GM04503 (cell line): ENCODE measurements at places on chromosomes 6 and 20.
A peak's percentile ranks its signal among the peaks of the same experiment; 100 is the strongest.

- no peak for DNase-seq
Measured at GRCh38 chr20:40646361-40646760, 42.7 kb downstream of the MAFB start.

DNA sequence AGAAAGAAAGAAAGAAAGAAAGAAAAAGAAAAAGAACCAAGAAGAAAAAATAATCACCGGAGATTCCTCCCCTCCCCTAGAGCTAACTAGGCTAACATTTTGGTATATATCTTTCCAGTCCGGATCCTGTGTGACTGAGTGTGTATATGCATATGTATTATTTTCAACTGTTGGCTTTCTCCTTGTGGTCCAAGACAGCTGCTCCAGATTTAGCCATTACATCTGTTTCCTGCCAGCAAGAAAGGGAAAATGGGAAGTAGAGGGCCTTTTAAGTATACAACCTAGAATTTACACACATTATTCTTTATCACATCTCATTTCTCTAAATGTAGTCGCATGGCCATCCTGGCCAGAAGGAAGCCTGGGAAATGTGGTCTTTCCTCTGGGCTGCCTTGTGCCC is 15.2 kb downstream of the SLC52A3 start:
- DNase-seq: no peak

GRCh38 chr6:128346569-128346968 is 173.8 kb downstream of the PTPRK start:
- no peak for DNase-seq

DNA sequence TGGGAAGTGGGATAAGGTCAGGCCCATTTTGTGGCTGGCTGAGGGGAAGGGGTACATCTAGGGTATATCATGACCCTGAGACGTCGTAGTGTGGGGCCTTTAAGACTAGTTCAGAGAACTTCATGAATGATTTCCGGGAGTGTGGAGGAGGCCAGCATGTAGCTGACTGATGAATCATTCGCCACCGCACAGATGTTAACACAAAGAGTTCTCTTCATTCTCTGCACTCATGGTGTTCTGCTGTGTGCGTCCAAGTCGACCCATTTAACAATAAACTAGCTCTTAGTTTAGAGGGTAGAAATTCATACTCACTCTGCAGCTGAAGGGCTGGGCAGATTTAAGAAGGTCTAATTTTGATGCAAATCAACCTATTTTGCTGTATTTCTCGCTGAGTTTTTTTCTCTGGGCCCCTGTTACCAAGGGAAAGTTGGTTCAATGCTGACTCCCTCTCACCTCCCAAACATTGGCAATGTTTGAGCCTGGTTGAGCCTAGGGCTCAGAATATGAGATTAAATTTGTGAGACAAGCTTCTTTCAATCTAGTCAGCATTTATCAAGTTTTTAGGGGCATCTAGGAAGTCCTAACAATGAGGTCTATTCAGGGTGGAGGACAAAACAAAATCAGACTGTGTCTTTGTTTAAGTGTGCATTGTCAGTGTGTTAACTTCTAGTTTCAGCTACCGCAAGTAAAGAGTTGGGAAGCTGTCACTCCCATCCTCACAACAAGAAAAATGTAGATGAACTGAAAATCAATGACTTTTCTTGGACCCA is 106.8 kb upstream of the CBLN4 start:
- DNase-seq: no peak

- peak; percentile 49 for DNase-seq
Measured at GRCh38 chr6:15628499-15629131, 34.2 kb downstream of the DTNBP1 start.

DNA sequence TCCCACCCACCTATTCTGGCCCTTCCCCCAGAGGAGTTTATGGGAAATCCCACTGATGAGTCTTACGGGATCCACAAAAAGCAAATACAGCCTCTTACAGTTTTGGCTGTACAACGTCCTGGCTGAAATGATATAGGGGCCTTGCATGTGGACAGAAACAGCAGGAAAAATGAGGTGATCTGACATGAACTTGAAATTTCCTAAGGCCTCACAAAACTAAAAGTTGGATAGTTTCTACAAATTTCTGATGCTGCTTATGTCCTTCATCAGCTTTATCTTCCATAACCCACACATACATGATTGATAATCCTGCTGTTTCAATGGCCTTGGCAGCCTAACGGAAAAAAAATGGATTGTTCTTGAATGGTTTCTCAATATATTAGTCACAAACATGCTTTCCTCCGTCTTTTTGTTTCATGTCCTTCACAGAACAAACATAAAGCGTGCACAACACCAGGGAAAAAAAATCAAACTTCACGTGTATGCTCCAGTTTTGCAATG is 118.8 kb downstream of the BMP5 start:
- no peak for DNase-seq

GRCh38 chr6:109239651-109240321 is 142.5 kb downstream of the CD164 start:
- no peak for DNase-seq

- peak; percentile 41 for DNase-seq
Measured at GRCh38 chr6:82906951-82907350, 158.7 kb downstream of the UBE3D start.

DNA sequence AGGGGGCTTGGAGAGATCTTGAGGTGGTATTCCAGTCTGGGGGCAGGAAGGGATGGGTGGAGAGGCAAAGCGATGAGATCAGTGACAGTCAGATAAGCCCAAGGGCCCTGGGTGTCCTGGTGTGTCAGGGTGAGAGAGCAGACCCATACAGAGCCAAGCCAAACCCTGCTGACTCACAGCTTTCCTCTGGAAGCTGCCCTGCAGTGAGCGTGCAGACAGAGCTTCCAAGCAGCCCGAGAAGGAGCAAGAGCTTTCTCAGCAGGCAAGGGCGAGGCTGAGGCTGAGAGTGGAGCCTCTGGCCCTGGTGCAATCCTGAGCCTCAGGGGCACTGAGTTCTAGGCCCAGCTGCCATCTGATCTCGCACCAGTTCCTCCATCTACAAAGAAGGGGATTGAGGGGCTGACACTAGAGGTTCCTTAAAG is 91.1 kb upstream of the HIVEP1 start:
- peak; percentile 89 for DNase-seq

DNA sequence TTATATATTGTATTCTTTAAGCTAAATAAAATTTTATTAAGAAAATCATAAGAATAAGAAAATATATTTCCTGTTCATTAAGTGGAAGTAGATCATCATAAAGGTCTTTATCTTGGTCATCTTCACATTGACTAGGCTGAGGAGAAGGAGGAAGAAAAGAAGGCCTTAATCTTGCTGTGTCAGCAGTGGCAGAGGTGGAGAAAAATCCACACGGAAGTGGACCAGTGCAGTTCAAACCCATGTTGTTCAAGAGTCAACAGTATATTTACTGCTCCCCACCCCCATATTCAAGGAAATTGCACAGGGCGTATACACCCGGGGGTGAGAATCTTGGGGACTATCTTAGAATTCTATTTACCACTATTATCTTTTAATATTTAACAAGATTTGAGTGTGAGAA is 178.6 kb upstream of the SCGN start:
- DNase-seq: no peak

DNA sequence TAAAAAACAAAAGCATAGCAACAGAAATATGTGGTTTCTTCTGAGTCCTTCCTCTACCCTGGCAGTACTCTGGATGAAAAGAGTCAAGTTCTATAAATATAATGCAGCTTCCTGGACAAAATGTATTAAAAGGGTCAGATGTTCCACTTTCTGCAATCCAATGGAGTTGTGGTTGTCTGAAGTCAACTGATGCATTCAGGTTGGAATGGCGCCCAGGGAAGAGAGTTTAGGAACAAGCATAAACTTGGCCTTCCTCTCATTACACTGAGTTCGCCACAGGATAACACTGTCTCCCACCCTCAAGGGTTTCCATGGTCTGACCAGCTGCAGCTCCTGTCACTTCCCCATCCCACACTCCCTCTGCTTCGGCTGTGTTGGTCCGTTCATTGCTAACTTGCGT is 66.4 kb downstream of the PLEKHG1 start:
- no peak for DNase-seq

DNA sequence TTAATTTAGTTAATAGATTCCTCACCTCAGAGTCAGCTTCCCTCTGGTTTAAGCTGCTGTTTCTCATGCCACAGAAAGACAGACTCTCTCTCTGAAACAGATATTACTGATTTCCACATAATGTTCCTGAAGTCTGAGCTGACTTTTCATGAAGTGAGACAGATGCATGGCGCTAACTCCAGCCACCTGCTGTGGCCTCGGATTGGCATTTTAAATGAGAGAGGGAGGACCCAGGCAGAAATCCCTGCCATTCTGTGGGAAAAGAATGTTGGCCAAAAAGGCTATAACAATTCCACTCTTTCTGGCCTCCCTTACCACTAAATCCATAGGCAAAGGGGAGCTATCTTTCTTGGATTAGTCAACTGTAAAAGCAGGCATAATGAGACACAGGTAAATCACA is 354.1 kb upstream of the CDH4 start:
- DNase-seq: no peak

- DNase-seq: no peak
Measured at GRCh38 chr6:75493400-75494064, at the start of gene FILIP1. Gene FILIP1, minus strand, starts transcription at chr6:75493800. Its CDS starts 78,828 bp downstream, at chr6:75414972.

DNA sequence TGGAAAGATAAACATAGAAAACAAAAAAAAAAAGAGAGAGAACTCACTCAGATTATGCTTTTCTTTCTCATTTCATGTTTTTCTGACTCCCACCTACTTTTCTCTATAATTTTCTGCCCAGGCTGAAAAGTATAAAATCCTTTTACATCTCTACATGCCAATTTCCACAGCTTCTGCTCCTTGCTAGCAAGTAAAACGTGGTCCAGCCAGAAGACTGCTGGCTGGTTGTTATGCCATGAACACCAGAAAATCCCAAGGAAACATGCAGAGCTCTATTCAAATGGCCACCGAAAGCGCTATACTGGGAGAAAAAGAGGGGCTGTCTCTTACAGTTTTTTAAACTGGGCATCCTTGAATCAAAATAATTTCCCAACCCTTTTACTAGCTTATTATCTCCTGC is 512.8 kb upstream of the ID4 start:
- DNase-seq: no peak

GRCh38 chr6:79670789-79671188 is 39.7 kb downstream of the SH3BGRL2 start:
- DNase-seq: no peak

GRCh38 chr6:17091122-17091521 is 10.7 kb upstream of the STMND1 start:
- DNase-seq: no peak

GRCh38 chr6:145836772-145837171 is 22.2 kb upstream of the FBXO30 start:
- DNase-seq: no peak

DNA sequence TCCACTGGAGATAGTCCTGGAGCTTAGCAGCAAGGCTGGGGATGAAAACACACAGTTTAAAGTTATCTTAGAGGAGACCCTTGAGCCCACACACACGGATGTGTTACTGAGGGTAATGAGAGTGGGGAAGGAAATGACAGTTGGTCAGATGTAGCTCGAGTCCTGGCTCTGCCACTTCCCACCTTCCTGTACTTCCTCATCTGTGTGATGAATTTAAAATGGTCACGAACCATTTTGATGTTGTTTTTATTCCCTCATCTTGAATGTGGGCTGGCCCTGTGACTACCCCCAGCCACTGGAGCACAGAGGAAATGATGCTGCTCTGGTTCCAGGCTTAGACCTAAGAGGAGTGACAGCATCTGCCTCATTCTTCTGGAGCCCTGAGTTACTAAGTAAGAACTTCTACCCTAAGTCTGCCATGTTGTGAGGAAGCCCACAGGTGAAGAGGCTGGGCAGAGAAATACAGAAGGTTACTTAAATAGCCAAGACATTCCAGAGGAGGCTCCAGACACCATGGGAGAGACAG is 141.2 kb downstream of the NRN1 start:
- DNase-seq: no peak

DNA sequence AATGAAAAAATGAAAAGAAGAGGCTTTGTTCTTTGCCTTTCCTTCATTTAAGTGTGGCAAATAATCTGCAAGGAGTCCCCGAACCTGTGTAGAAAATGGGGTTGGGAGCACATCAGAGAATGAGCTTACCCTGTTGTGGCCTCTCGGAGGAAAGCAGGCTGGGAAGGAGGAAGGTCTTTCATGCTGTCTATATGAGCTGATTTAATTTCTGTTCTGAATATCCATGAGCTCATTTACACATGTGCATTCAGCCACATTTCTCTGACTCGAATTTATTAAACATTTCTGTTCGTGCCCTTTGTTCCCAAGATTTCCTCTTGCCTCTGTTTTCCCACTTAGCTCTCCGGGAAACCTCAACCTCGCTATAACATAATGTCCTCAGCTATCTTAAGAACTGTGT is 584.4 kb upstream of the CDH4 start:
- DNase-seq: no peak

GRCh38 chr20:33160681-33161080 is 7.3 kb upstream of the BPIFA2 start:
- DNase-seq: no peak

GRCh38 chr20:51553897-51554486 is 11.5 kb upstream of the NFATC2 start:
- no peak for DNase-seq

GRCh38 chr6:98839781-98840361 is 5.5 kb downstream of the POU3F2 start:
- no peak for DNase-seq

DNA sequence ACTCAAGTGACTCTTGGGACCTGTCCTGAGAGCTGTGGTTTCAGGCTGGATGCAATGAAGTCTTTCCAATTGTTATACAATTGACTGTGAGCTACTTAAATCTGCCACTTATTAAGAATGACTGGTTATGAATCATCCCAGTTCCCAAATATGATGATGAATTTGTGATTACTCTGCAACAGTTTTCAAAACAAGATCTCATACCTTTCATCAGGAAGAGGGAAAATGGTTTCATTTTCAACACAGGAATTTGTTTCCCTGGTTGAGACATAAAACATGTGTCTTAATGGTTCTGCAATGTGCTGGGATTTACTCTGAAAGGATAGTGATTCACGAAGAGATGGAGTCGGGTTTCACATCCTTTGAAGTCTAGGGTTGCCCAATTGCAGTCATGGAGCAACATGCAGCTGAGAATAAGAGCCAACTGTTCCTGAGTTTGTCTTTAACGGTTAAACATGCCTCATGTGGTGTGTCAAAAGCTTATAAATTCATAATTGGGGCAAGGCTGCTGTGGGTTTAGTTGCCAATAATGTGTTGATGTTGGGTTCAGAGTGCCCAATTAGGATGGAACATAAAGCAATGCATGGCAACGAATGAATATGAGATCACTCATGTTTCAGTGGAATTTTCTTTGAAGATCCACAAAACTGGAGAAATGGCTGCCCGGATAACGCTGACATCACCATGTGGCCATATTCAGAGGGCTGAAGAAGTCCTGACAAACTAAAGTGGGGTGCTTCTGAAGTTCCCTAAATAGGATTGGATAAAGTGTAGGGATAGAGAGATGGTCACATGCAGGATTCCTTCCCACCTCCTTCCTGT is 41.0 kb downstream of the CYP24A1 start:
- peak; percentile 100 for DNase-seq
